Kasumi-1 (cell line): ENCODE measurements at places on chromosomes 5 and 9.

DNA sequence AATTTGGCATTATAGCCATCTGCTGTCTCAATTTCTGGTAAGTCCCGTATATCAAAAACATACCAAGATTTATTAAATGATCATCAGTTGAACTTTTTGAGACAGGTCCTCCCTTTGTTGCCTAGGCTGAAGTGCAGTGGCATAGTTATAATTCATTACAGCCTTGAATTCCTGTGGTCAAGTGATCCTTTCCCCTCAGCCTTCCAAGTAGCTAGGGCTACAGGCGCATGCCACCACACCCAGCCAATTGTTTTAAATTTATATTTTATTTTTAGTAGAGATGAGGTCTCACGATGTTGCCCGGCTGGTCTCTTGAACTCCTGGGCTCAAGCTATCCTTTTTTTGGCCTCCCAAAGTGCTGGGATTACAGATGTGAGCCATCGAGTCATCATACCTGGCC is 418.9 kb downstream of the ARHGEF28 start:
- no peak for DNase-seq

DNA sequence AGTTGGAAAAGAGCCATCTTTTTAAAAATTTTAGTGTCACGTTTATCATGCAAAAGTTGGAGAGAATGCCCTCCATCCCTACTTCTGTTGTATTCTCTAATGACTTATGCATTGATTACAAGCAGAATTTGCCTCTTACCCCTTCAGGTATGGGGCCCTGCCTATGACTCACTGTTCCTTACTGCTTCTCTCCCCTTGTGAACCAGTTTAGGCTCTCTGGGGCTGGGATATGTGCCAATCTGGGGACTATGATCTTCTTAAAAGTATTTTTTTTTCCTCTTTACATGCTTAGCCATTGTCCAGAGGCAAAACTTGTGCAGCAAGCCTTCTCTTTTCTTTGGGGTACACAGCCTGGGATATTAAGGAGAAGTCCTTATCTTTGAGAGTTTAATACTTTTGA is 37.4 kb downstream of the CAMK4 start:
- DNase-seq: no peak

DNA sequence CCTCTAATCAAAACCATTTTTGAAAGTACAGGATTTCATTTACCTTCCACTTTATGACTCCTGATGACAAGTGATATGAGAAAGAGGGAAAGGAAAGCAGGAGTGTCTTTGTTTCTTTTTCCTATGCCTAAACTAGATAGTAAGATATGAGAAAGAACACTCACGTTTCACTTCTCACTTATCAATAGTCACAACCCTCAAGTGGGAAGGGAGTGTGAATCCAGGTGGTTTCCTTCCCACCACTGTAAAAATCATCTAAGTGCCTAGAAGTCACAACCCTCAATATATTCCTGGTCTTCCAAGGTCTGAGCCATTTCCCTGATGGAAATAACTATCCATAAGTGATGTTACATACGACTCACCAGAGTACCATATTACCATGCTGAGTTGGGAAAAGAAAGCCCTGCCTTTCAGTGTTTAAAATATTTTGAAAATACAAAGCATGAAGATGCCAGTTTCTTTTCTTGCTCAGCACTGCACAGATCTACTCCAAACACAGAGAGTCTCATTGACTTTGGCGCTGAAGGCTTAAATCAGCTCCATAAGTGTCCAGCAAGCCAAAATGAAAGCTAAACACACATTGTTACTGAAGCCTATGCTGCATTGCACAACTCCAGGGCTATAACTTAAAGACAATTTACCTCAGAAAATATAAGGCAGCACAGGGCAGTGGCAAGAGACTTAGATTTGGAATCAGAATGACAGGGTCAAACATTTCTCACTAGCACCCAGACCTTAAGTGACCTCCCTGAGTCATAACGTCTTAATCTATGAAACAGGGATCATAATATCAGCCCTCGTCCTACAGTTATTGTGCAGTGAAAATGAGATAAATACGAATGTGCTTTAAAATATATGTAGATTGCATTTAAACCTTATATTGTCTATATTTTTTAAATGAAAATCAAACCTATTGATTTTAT is 301.2 kb downstream of the KIAA0825 start:
- no peak for DNase-seq

- no peak for DNase-seq
Observed at GRCh38 chr9:113940077-113940476, 64.0 kb downstream of the ZNF618 start.

GRCh38 chr5:124665035-124665434 is 81.4 kb downstream of the ZNF608 start:
- no peak for DNase-seq

- no peak for DNase-seq
Observed at GRCh38 chr9:36832164-36832795, 201.8 kb downstream of the PAX5 start.

- DNase-seq: no peak
Observed at GRCh38 chr9:68500457-68501381, 40.0 kb downstream of the TMEM252 start.

DNA sequence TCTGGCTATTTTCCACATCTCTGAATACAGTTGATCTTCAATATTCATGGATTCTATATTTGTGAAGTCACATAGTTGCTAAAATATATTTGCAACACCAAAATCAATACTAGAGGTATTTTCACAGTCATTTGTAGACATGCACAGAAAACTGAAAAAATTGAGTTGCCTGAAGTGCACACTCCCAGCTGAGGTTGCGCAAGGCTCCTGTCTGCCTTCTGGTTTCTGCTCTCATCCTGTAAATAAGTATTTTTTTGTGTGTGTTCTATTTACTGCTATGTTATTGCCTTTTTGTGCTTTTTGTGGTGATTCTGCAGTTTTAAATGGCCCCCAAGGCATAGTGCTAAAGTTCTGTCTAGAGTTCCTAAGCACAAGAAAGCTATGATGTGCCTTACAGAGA is 371.1 kb upstream of the GRAMD2B start:
- DNase-seq: no peak

- DNase-seq: no peak
Observed at GRCh38 chr5:94395468-94395867, 222.9 kb downstream of the KIAA0825 start.

DNA sequence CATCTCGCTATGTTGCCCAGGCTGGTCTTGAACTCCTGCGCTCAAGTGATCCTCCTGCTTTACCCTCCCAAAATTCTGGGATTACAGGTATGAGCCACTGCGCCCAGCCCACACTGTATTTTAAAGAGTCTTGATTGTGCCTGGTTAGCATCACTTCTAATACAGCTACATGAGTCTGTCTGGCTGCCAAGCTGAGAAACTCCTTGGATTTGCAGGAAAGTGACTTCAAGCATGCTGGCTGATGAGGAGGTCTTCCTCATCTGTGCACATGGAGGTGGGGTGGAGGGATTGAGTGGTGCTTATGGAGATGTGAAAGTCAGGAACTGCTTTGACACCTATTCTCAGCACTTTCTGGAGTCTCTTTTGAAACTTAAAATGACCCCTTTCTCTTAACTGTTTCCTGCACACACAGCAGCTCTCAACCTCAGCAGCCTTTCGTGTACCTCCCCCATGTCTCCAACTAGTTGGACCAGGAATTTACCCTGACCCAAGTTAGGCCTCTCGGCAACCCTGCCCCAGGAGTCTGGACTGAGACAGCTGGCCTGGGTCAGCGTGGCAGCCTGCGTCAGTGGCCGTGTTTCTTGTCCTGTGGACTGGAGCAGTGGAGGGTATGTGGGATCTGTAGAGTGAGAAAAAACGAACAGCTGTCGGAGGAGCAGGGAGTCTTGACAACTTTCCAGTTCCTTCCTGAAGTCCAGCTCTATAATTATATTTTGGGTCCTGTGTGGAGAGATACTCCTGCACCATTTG is 72.5 kb downstream of the ACER2 start:
- DNase-seq: no peak

DNA sequence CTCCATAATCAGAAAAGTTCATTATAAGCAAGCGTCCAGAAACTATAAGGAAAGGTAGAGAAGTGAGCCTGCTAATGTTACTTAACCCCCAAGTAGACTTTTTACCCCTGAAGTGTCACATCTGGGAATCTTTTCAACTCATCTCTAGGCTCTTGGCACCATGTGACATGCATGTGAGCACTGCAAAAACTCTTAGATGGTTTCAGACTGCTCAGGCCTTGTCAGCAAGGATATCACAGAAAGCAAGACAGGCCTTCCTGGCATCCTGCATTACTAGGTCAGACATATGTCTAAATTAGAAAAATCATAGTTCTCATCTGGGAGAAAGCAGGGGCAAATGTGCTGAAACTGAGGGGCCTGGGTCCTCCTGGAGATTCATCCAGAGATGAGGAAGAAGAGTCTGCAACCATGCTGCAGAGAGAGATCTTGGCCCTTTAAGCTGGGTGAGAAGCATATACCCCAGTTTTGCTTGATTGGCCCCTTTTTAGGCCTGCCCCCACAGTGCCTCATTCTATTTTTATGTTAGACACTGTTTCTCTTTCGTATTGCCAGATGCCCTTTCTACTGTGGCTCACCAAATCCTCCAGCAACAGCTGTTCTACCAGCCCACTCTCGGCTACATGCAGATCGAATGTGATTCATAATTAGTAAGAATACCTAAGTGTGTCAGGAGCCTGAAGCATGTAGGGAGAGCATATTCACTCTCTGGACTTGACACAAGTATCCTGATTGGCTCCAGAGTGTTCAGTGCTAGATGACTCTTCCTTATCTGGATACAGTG is 19.0 kb downstream of the TMEM8B start:
- DNase-seq: no peak

DNA sequence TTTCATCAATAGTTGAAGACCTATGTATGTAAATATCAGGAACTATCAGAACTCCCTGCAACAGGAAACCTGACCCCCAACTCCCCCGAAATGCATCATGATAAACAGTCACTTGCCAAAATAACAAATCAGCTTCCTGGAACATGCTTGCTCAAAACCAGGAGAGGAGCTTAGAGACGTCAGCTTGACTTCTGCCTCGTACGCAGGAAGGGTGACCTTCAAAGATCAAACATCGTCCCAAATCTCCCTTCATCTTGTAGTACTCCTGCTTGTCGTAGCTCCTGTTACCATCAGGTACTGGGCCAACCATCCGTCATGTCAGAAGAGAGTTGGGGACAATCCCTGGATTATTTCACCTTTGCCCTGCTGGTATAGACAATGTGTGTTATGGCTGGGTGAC is 396.1 kb downstream of the GADD45G start:
- no peak for DNase-seq

- no peak for DNase-seq
Observed at GRCh38 chr5:139049780-139050179, 148.4 kb downstream of the SIL1 start.

GRCh38 chr5:27947088-27947487 is 908.7 kb upstream of the CDH9 start:
- no peak for DNase-seq

GRCh38 chr5:951940-952596 is 56.5 kb upstream of the NKD2 start:
- DNase-seq: no peak

GRCh38 chr5:127957183-127957582 is 126.4 kb upstream of the SLC12A2 start:
- no peak for DNase-seq

GRCh38 chr9:2788919-2789318 is 55.0 kb downstream of the PUM3 start:
- no peak for DNase-seq

GRCh38 chr9:94812343-94812742 is 85.8 kb downstream of the AOPEP start:
- no peak for DNase-seq

- no peak for DNase-seq
Observed at GRCh38 chr5:176355400-176356178, 6.0 kb downstream of the KIAA1191 start.

- DNase-seq: no peak
Observed at GRCh38 chr9:113781896-113782295, 94.2 kb upstream of the ZNF618 start.

DNA sequence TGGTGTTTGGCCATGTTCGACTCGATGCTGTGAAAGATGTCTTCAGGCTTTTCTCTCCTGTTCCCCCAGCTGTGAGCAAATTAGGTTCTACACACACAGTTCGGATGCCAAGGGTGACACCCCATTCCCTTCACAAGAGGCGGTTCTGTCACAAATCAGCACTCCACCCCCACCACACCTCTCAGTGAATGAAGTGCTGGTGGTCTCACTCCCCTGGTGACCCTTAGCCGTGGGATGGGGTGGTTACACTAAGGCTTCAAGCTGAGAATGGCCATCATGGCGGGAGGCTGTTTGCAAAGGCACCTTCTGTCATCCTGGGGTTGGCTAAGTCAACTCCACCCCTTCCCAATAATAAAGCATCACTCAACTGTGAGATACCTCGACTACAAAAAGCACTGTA is 26.4 kb downstream of the AMBP start:
- DNase-seq: no peak

GRCh38 chr5:13250464-13251291 is 693.8 kb downstream of the DNAH5 start:
- DNase-seq: peak; percentile 72

GRCh38 chr5:90383903-90384302 is 25.7 kb downstream of the CETN3 start:
- no peak for DNase-seq

GRCh38 chr5:30197662-30198061 is 995.8 kb upstream of the CDH6 start:
- no peak for DNase-seq

DNA sequence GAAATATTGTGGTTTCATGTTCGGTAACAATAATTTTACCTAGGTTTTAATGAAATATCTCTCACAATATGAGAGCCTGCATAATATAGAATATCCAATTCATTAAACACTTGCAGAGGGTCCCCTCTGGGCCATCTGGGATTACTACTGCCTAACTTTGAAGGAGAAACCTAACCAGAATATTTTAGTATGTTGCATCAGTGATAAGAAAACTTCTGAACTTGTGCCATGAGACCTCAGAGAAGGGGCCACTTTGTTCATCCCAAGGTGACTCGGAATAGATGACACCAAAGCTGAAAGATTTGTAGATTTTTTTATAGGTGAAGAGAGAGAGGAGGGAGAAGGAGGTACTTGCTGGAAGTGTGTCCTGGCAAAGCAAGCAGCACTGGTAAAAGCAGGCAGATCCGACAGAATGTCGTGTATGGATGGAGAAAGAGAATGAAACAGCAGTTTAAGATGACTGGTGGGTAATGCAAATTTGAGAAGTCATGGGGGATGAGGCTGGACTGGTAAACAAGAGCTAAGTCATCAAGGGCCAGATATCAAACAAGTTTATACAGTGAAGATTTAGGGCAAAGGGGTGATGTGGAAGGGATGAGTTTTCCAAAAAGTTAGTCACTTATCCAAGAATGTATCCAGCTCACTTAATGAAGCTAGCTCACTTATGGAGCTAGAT is 372.3 kb downstream of the ADGRV1 start:
- DNase-seq: no peak

DNA sequence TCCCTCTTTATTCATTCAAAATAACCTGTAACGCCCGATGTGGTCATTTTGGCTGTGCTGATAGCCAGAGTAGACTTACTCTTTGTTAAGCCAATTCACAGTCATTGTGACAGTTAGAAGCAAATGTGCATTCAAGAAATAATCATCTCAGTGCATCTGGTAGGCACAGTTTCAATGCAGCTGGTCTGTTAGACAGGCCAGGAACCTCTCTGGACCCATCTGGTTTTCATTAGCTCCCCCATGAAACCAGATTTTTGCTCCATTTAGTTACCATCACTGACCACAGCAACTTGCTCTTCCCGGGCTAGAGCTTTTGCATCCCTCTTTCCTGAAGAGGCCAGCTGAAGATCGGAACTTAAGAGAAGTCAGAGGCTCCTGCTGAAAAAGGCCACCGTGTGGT is 284.2 kb downstream of the NSG2 start:
- no peak for DNase-seq

- no peak for DNase-seq
Observed at GRCh38 chr5:135124128-135124527, 90.1 kb upstream of the PITX1 start.

GRCh38 chr9:86515221-86515620 is 161.0 kb upstream of the TUT7 start:
- DNase-seq: no peak

GRCh38 chr9:133752739-133753446 is 14.7 kb upstream of the SARDH start:
- DNase-seq: no peak
